Mucosa of gallbladder (tissue), 1 donor: ENCODE measurements at places on chromosomes 7 and 10.
A peak's percentile ranks its signal among the peaks of the same experiment; 100 is the strongest.

DNA sequence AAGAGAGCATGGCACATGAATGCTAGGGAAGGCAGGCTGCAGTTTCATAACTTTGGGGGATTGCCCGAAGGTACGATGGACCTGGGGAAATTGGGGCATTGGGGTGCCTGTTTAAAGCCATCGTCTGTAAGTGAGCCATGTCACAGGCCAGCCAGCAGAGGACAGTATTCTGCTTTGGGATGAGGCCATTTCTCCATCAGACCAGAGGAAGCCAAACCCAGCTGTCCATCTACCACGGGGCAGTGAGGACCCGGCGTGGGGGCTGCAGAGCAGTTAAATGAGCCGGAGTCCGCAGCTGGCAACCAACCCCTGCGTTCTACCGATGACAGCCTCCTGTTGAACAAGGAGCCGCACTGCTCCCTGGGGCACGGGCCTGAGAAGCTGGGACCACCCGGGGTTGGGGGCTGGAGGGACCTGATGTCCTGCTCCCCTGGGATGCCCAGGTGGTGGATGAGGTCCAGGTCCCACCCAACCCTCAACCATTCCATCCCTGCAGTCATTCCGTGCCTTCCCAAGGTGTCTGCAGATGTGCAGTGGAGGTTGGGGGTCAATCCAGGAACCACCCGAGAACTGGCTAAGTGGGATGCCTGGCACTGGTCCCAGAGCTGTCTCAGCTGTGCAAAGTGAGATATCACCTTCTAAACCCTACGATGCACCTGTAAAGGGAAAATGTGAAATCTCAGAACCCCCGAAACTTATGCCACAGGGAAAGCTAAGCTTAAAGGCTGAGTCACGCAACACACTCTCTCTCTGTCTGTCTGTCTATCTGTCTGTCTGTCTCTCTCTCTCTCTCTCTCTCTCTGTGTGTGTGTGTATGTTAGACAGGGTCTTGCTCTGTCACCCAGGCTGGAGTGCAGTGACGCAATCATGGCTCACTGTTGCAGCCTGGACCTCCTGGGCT, 12.1 kb upstream of the RHBDD2 start:
- DNase-seq: peak; percentile 55

DNA sequence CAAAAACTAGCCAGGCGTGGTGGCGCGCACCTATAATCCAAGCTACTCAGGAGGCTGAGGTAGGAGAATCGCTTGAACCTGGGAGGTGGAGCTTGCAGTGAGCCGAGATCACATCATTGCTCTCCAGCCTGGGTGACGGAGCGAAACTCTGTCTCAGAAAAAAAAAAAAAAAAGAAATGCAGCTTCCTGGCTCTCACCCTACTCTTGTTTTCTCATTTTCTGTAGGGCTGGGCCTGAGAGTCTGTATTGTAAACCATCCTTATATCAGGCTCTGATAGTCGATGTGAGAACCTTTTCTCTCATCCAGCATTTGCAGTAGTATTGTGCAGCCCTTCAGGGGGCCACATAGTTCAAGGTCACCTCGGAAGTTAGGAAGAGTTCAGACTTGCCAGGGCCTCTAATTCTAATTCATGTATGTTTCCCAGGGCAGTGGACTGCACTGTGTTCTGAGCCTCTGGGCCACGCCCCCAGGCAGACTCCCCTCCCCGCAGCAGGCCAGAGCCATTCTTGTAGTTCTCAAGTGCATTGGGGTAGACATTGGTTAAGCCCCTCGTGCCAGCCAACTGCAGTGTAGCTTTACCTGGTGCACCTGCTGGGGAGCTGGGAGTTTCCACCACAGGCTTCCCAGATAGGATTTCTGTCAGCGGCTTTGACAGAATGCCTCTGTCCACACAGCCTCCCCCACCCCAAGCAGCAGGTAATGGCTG, 38.3 kb upstream of the PDCD4 start:
- DNase-seq: no peak

GRCh38 chr7:136179851-136180721, 202.9 kb upstream of the MTPN start:
- no peak for DNase-seq

GRCh38 chr7:99473315-99473596, 566 bp downstream of the ZNF789 start:
- peak; percentile 28 for DNase-seq

DNA sequence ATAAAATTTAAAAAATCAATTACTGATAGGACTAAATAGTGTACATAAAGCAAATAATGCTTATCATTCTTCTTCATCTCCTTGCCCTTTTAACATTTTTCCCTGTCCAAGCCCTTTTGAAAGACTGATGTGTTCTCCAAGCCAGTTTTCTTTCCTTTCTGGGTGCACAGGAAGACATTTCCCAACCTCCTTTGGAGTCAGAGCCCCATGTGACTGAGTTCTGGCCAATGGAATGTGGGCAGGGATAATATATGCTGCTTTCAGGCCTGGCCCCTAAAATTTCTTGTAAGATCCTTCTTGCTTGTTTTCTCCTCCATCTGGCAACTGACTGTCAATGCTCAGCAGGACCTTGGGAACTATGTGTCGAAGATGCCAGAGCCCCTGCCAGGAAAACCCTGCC, 197.5 kb downstream of the EMX2 start:
- no peak for DNase-seq

DNA sequence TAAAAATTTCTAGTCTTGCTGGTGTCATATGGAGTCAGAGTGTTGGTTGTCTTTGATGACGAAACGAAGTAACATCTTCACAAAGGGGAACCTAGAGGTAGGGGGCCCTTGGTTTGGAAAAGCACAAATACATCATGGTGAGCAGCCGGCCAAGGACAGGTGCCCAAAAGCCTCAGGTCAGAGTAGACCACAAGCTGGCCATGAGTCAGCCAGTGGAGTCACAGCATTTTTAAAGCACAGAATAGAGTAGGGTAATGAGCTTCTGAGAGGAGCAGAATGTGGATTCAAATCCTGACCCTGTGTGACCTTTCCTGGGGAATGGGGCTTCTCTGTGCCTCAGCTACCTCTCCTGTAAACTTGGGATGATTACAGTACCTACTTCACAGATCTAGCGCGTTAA, 5.3 kb downstream of the CAMK2B start:
- DNase-seq: no peak

DNA sequence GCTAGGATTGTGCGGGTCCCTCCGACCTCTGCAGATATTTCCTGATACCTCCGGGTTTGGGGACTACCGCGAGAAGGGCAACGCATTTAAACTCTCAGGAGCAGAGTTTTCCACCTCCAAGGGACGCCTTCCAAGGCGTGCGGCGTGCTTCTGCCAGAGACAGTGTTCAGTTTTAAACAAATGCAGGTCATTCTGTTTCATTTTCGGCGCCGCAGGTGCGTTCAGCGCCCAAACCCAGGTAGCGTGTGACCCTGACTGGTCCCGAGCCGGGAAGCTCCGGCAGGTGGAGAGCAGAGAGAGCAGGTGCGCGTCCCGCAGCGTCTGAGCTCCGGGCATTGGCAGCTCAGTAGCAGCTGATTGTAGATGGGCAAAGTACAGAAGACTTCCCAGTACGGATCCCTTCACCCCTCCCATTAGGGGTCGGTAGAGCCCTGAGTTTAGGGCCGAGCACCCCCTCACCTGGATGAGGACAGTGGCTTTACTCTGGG, 1.4 kb upstream of the CYP26A1 start:
- DNase-seq: no peak

- DNase-seq: no peak
Observed at GRCh38 chr7:104264285-104264684, 56.5 kb upstream of the ORC5 start.

GRCh38 chr10:17644485-17644943, 563 bp downstream of the STAM start:
- no peak for DNase-seq

GRCh38 chr7:116166156-116166555, 44.2 kb upstream of the TES start:
- DNase-seq: no peak

- no peak for DNase-seq
Observed at GRCh38 chr7:106291247-106291646, 6.5 kb upstream of the NAMPT start.
